Suprapubic skin (tissue), 4 donors: ENCODE measurements at places on chromosomes 4 and X. TPM values are rescaled to one million over a fixed set of nuclear protein-coding genes. Genes with fewer than 3 reads are reported as not detected.

The TNIP3 gene
- not detected for total RNA-seq

The SOD3 gene
- total RNA-seq: 18.4 TPM

The GSPT2 gene
- 1.2 TPM for total RNA-seq

The USP27X gene
- 3.0 TPM for total RNA-seq

The TXK gene
- 1.6 TPM for total RNA-seq

The TMEM150C gene
- total RNA-seq: 3.2 TPM

The SUPT20HL2 gene
- total RNA-seq: not detected

The ASB5 gene
- not detected for total RNA-seq

The TKTL1 gene
- 0.24 TPM for total RNA-seq

The APLN gene
- total RNA-seq: 0.13 TPM

The ZIC3 gene
- total RNA-seq: not detected

DNA sequence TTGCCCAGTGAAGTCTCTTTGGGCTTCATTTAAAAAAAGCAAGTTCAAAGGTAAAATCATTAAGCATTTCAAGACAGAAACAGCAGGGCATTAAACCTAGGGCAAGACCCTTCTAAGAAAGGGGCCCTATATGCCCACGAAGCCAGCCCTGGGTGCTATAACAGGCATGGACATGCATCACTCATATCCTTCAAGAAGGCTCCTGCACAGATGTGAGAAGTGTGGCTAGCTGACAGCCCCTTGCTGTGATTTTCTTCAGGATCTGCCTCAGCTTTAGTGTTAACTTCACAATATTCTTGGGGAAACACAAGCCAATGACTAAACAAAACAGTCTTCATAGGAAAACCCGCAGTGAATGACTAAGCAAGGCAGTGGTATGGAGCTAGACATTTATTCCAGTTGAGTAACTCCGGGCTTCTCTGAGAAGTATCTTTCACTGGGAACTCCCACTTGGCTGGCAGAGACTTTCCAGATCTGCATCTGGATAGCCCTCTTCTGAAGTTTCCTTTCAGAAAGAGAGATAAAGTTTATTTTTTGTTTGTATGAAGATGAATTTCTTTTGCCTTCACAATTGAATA is 11.9 kb upstream of the MAOA start:
- no peak for DNase-seq

GRCh38 chr4:71545168-71545567 is 206.3 kb downstream of the SLC4A4 start:
- DNase-seq: no peak

DNA sequence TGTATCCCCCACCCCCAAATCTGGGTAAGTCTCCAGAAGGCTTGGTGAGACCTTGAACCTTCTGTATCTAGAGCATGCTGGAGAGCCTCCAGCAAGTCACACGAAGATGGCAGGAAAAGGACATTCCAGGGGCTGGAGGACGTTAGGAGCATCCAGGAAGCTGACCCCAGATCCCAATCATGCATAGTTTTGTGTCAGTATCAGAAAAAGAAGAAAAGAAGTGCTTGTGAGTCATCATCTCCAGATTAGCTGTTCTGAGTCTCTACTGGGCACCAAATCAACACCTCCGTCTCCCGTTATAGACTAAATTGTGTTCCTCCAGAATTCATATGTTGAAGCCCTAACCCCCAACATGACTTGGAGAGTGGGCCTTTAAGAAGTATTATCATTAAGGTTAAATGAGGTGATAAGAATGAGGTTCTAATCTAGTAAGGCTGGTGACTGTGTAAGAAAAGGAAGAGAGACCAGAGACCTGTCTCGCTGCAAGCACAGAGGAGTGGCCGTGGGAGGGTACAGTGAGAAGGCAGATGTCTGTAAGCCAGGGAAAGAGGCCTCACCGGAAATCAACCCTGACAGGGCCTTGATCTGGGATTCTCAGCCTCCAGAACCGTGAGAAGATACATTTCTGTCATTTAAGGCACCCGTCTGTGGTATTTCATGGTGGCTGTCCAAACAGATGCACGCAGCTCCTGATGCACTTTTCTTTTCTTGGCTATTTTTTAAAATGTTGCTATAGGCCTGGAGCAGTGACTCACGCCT is 38.1 kb upstream of the CLDN24 start:
- DNase-seq: no peak
